T-helper 2 cell treated with Interferon-gamma antibody and Interleukin-4, amounts not matched to agents 5 μg/mL and 100 μg/mL, for 36 hours (primary cell): ENCODE measurements at places on chromosomes 6 and 20.

DNA sequence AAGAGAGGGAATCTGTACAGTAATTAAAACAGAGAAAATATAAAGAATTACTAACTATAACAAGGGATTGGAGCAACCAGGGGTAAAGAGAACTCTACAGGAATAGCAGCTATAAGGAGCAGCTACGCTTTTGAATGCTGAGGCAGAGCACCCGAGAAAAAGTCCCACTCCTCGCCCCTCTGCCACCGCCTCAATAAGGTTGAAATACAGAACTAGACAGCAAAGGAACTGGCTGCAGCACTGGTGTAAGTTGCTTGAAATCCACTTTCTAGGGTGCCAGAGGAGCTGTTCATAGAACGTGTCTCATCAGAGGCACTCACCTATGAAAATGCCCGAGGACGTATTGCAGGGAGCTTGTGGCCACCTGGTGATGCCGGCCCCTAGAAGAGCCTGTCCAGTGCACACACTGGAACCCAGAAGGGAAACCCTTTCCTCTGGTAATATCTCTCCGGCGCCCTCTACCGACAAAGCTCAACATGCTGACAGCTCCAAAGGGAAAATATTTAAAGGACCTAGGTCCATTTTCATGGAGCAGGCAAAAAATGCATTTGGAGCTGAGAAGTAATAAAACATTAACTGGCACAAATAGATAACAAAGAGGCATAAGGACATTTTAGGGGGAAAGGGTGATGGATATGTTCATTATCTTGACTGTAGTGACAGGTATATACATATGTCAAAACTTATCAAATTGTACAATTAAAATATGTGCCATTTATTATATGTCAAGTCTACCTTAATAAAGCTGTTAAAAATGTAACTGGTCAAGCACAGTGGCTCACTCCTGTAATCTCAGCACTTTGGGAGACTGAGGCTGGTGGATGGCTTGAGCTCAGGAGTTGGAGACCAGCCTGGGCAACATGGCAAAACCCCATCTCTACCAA is 137.4 kb upstream of the HDAC2 start:
- H3K4me1 ChIP-seq = no peaks in the 10 kb centered on the region
- peaks cover 3% of the 10 kb centered on the region for H3K27me3 ChIP-seq
- DNase-seq = peak; percentile 18
- no peak overlapping the region for H3K4me3 ChIP-seq

DNA sequence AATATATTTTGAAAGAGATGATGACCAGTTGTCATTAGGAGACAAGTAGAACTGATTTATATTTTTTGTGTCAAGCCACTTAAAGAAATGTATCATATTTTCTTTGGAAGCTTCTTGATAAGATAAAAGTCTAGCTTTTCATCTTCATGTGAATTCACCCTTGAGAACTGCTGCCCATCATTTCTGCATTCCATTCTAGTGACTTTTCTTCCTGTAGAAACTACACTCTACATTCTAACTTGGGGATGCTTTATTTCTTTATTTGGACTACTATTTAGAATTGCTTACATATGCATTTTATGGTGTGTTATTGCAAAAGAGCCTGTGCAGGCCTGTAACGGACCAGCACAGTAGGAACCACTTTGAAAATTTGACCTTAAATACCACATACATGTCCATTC is 335.0 kb upstream of the KCNQ5 start:
- no peak for DNase-seq
- H3K4me3 ChIP-seq = no peak overlapping the region
- H3K27ac ChIP-seq = no peak overlapping the region

DNA sequence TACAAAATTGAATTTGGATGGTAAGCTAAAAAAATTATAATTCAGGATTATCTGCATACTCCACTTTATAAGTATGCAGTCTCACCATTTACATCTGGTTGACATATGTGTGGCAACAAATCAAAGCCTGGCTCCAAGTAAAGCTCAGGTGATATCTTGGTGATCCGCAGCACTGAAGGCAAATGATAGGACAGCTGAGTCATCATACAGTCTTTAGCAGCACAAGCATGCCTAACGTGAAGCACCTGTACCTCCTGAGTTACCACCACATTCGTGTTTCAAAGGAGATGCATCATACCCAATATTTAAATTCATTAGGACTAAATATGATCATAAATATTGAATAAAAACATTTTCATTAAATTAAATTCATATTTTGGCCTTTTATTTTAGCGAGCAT is 11.8 kb upstream of the STX11 start:
- H3K27me3 ChIP-seq = peaks cover 7% of the 10 kb centered on the region
- DNase-seq = no peak
- H3K36me3 ChIP-seq = no peaks in the 10 kb centered on the region
- no peaks in the 10 kb centered on the region for H3K4me1 ChIP-seq

DNA sequence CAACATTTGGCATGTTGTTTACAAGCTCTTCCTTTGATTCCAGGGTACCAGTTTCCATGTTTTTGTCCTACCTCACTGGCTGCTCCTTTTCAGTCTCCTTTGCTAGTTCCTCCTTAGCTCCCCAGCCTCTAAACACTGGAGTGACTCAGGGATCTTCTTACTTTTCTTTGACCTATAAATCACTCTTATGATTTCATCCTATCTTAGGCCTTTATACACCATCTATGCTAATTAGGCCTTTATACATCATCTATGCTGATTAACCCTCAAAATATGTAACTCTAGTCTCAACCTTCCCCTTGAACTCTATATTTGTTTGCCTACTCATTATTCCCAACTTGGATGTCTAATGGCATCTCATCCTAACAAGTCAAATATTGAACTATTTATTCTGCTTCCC is 9.5 kb downstream of the TMEM30A start:
- peaks cover 67% of the 10 kb centered on the region for H3K36me3 ChIP-seq
- peaks cover 51% of the 10 kb centered on the region for H3K4me1 ChIP-seq
- no peak overlapping the region for H3K4me3 ChIP-seq
- H3K27me3 ChIP-seq = no peaks in the 10 kb centered on the region
- peak overlapping the region; percentile 42 for H3K27ac ChIP-seq

GRCh38 chr6:133871131-133871530 is 17.8 kb upstream of the TCF21 start:
- H3K27me3 ChIP-seq = peaks cover 6% of the 10 kb centered on the region
- H3K4me1 ChIP-seq = no peaks in the 10 kb centered on the region
- H3K36me3 ChIP-seq = no peaks in the 10 kb centered on the region
- H3K27ac ChIP-seq = no peak overlapping the region

- H3K27me3 ChIP-seq = no peaks in the 10 kb centered on the region
- no peaks in the 10 kb centered on the region for H3K4me1 ChIP-seq
- H3K36me3 ChIP-seq = no peaks in the 10 kb centered on the region
- H3K27ac ChIP-seq = no peak overlapping the region
These were observed 140.4 kb downstream of the ERMARD start for GRCh38 chr6:169891846-169892245.

GRCh38 chr6:156699017-156699421 is 78.2 kb upstream of the ARID1B start:
- peaks cover 5% of the 10 kb centered on the region for H3K27me3 ChIP-seq
- no peak overlapping the region for H3K4me3 ChIP-seq
- H3K27ac ChIP-seq = no peak overlapping the region
- no peak for DNase-seq

DNA sequence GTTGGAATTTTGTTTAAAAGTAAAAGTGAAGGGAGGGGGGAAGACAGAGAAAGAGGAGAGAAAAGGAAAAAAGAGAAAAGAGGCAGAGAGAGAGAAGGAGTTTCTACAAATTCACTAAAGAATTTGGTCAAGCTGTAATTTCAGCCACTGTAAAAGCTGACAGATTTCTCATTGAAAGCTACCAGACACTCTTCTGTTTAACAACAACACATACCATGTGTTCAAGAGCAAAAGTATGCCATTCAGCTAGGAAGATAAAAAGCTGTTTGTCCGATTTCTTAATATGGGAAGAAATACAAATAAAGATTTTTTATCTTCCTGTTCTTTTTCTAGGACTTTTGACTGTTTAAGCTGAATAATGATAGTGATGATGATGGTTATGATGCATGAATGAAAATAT is 204.8 kb upstream of the RSPO3 start:
- no peak overlapping the region for H3K27ac ChIP-seq
- H3K4me1 ChIP-seq = no peaks in the 10 kb centered on the region
- H3K4me3 ChIP-seq = no peak overlapping the region
- DNase-seq = no peak
- H3K27me3 ChIP-seq = no peaks in the 10 kb centered on the region
